Activated CD4-positive, alpha-beta memory T cell treated with anti-CD3 and anti-CD28 coated beads for 36 hours (primary cell): ENCODE measurements at places on chromosomes 7 and 10. TPM values are rescaled to one million over a fixed set of nuclear protein-coding genes. Genes with fewer than 3 reads are reported as not detected.

DNA sequence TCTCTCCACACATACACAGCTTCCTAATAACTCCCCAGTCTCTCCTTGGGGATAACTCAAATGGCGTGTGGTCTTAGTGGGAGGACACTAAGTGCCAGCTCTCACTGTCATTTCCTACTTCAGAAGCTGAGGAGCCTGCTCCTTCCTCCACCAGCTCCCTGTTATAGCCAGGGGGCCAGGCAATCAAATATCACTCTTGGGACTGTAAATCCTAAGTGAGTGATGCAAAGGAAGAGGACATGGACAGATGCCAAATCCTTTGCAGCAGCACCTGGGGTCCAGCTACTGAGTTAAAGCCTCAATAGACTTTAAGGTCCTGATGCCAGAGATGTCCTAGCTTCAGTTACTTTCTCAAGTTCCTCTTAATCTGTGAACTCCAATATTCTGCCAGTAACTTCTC lies 34.1 kb downstream of the SEM1 start:
- no peak for DNase-seq

Gene JCAD
- total RNA-seq = 0.05 TPM

DNA sequence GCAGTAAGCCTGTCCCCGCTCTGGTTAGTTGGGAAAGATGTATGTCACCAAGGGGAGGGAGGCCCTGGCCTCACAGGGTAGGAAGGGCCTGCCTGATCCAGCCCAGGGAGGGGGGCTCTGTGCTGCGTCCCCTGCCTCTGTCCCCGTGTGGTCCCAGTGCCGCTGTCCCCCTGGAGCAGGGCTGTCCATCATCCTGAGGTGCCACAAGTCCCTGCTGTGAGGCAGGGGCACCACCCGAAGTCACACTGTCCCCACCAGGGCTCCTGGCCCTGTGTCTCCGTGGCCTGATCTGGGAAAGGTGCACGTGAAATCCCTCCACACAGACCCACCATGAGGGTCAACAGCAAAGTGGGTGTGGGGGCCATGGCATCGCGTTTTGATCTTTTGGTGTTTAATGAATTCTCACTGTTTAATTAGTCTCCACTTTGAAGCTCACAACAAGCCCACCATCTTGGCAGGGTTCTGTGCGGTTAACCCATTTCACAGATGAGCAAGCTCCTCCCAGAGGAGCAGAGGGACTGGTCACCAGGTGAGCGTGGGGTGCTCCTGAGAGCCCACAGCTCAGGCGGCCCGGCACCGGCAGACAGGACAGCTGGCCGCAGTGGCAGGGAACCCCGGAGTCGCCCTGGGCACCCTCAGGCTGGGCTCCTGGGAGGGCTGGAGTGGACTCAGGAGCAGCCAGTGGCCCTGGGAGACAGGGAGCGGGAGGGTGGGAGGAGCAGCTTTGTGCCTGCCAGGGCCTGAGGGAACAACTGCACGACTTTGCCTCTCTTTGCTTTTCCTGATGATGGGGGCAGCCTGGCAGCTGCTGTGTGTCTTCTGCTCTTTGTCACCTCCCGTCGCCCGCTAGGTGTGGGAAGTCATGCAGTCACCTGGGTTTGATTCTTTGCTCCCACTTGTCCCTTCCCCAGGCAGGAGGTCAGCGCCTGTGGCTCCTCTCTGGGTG lies 12.0 kb upstream of the CRYGN start:
- DNase-seq = no peak

DNA sequence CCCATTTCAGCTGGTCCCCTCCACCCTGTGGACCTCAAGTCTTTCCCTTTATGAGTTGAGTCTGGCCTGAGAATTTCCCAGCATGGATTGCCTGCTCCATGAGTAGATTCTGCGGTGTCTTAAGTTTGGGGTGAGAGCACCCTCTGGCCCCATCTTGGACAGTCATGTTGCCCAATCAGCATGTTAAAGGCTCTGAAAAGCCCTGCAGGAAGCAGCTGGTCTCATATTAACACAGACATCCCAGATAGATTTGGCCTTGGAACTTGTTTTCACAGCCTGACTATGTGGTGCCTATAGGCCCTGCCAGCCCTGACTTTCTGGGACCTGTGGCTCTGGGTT lies 15.5 kb upstream of the SLC29A3 start:
- no peak for DNase-seq

- no peak for DNase-seq
Measured at GRCh38 chr7:94996369-94996768, 89.0 kb downstream of the PPP1R9A start.

Gene SCART1
- 6.2 TPM for total RNA-seq

- DNase-seq = peak; percentile 56
Measured at GRCh38 chr7:116802746-116803152, 59.6 kb upstream of the CAPZA2 start.

- DNase-seq = no peak
Measured at GRCh38 chr7:81210137-81211064, 291.6 kb upstream of the SEMA3C start.

- DNase-seq = no peak
Measured at GRCh38 chr7:40658729-40659128, 523.9 kb downstream of the SUGCT start.

Gene TACC2
- not detected for total RNA-seq

Gene FOXL3
- total RNA-seq = not detected

DNA sequence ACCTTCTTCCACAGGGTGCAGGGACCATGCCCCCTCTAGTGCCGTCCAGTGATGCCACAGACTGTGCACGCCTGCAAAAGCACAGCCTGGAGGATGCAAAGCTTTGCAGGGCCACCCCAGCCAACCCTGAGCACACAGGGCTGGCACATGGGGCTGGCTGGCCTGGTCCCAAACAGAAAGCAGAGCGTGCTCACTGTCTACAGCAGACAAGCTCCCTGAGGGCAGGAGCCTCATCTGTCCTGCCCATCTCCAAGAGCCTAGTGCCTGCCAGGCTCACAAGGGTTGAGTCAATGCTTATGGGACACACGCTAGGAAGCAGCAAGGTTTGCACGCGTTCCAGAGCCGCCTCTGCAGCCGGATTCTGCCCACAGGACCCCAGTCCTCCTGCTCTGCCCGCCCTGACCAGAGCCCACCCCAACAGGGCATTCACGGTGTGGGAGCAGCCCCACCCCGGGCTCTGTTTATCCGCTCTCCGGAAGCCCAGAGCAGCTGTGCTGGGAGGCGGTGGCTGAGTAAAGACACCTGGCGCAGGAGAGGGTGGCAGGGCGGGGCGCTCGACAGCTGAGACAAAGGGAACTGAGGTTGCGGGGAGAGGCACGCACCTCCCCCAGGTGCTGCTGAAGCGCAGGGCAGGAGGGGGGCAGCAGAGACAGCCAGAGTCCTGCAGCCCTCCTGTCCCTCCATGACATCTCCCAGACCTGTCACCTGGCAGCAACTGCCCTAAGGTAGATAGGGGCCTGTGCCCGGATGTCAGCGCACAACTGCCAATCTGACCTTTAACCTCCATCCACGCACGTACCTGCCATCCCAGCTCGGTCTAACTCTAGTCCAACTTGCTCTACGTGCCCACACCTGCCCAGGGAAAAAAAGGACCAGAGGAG lies 4.3 kb downstream of the KCNH2 start:
- peak; percentile 23 for DNase-seq

DNA sequence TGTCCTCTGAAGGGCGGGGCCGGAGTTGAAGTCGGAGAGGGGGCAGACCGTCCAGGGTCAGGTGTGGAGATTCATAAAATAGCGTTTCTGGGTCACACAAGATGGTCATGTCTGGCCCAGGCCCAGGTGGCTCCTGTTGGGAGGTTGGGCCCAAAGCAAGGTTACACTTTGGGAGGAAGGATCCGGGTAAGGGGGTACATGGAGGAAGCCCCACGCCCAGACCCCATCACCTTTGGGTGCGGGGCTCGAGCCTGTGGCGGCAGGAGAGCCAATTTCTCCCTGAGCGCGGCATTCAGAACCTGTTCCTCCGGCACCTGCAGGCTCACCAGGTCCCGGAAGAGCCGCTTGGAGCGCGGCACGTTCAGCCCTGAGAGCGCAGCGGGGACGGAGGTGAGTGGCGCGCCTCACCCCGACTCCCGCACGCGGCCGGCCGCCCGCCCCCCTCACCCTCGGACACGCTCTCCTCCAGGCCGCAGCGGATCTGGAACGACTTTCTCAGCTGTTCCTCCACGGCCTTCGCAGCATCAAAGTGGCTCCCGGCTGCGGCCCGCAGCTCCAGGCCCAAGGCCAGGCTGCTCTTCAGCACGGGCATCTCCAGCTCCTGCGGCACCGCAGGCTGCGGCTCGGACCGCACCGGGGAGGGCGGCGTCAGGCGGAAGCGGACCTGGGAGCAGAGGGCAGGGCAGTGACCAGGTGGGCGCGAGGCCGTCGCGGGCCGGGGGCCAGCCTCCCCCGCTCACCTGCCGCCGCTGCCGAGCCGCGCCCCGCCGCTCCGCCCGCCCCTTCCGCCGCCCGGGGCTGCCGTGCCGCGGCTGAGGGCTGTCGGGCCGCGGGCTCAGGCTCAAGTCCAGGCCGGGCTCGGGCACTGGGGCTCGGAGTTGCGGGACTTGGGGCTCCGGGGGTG lies 644 bp downstream of the PPP1R35 start:
- peak; percentile 62 for DNase-seq

GRCh38 chr7:12434012-12434642 lies 30.5 kb upstream of the VWDE start:
- DNase-seq = no peak

Gene AMPH
- not detected for total RNA-seq

GRCh38 chr7:1533255-1533546 lies 2.7 kb downstream of the MAFK start:
- DNase-seq = no peak

Gene INA
- total RNA-seq = 0.14 TPM

- DNase-seq = no peak
Measured at GRCh38 chr7:47444376-47445098, 137.4 kb downstream of the TNS3 start.
